ENCODE measurements at places on chromosomes 12 and 14.

DNA sequence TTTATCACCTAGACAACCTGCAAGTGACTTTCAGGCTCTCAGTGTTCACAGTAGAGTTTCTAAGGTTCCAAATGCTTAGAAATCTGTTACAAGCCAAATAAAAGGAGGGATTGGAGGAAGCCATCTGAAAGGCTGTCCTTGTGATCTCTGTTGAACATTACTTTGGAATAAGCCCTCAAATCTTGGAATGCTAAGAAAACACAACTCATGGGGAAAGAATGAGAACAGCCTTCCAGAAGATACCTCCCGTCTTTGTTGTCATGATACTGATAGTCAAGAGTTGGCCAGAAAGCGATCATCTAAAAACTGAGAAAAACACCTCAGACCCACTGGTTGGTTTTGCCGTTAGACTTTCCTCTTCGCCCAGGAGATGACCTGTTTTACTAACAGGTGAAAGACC, 44.4 kb upstream of the KCNK13 start:
- DNase-seq: peak; percentile 5

DNA sequence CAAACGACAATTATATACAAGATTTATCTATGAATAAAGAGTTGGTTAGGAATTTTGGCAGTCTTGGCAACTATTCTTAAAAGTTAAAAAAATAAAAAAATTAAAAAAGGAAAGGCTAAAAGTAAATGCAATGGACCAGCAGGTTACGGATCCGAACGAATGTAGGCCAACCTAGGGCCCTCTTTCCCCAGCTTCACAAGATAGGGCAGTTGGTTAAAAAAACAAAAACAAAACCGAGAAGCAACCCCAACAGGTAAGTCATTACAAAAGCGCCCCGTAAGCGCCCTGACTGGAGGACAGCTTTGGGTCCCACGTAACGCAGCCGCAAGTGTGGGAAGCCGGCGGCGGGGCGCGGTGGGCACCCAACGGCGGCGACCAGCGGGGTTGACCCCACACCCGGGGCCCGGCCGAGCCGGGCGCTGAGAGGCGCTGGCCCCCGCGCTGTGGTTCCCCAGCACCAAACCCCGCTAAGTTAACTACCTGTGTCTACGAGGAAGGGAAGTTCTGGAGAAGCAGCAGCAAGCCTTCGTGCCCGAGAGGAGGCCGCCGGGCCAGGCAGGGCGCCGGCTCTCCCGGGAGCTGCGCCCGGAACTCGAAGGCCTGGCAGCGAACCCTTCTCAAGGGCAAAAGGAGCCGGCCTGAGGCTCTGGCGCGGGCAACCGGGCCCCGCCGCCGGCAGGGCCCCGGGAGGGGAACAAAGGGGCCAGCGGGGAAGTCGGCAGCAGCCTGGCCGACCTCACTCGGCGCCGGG, 882 bp downstream of the HECTD1 start:
- peak; percentile 34 for DNase-seq

DNA sequence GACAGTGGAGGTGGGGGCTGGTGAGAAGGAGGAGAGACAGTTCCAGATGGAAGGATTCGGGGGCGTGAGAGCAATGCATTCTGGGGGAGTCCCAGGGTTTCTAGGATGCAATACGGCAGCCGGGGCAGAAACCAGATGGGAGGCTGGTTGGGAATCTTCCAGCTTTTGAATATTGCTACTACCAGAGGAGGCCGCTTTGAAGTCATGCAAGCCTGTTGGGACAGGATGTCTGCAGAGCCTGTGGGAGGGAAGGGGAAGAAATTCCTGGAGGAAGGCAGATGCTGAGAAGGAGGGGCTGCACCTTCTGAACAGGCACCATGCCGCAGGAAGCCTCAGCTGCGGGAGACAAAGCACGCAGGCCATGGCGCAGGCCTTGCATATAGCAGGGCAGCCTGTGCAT, 105.4 kb downstream of the APAF1 start:
- peak; percentile 34 for DNase-seq

- peak; percentile 51 for DNase-seq
Measured at GRCh38 chr12:52221912-52222457, 11.1 kb upstream of the KRT7 start.

DNA sequence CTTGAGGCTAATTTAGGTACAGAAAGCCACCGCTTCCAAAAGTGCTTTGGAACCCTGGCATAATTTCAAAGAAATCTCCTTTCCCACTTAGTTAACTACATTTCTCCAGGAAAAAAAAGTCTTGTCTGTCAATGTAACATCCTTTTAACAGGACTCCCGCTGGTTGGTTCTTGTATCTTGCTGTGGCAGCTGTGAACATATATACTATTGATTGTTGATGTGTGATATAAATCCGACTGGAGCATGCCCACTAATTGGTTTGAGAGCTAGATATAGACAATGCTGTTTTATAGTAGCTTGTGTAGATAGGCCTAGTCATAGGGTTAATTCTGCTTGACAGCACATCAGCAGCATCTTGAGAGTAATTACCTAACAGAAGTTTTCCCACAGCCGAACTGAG, 89.6 kb downstream of the MSRB3 start:
- no peak for DNase-seq

DNA sequence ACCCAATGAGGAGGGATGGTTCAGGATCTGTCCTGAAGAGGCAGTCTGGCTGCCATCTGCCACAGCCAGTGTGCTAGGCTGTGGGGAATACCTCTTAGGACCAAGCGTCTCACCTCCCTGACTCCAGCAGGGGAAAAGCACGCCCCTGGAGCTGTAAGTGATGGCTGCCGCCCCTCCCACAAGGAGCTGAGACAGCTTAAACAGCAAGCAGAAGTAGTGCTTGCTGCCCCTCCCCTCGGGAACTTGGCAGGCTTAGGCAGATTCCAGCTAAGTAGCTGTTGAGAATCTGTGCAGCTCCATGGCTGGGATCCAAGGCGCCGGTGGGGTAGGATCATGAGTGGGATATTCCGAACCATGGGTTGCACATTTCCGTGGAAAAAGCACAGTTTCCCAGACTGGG, 360.4 kb upstream of the MDGA2 start:
- no peak for DNase-seq

DNA sequence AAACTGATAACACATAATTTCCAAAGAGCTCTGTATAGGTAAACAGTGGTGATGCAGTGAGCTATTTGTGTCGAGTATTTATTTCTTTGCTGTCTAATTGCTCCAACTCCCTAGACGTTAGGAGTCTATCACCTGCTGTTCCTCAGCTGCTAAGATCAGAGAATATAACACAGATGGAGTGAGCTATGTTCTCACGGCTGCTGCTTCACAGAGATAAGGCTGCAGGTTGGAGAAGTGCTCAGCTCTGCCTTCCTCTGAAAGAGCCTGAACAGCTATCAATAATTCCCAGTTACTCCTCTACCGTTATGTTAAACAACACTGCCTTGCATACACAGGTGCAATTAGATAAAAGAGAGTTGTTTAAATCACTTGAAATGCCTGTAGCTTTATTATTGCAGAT, 103.2 kb upstream of the MDGA2 start:
- DNase-seq: no peak

GRCh38 chr12:113270709-113271009, 49.4 kb downstream of the TPCN1 start:
- no peak for DNase-seq

GRCh38 chr14:63322897-63323573, 4.3 kb upstream of the GPHB5 start:
- no peak for DNase-seq

- no peak for DNase-seq
Measured at GRCh38 chr12:26744697-26745440, 88.1 kb downstream of the ITPR2 start.

DNA sequence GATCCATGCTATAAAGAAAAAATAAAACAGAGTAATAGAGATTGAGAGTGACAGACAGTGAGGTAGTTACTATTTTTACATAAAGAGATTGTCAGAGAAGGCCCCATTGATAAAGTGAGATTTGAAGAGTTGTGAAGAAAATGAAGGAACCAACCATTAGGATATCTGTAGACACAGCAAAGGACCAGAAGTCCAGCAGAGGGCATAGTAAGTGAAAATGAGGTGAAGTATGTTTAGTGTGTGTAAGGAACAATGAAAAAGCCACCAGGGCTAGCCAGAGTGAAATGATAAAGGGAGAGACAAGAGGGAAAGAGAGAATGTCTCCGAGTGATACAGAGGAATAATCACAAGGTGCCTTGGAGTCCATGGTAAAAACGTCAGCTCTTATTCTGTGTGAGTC, 411.0 kb downstream of the NELL2 start:
- DNase-seq: no peak

GRCh38 chr12:95940514-95940913, 1.9 kb downstream of the CCDC38 start:
- DNase-seq: no peak

GRCh38 chr12:8065991-8066594, at the start of gene C3AR1:
Gene C3AR1 (minus strand): TSS chr12:8066359. CDS start chr12:8060185, 6,174 bp downstream.
- DNase-seq: peak; percentile 53

DNA sequence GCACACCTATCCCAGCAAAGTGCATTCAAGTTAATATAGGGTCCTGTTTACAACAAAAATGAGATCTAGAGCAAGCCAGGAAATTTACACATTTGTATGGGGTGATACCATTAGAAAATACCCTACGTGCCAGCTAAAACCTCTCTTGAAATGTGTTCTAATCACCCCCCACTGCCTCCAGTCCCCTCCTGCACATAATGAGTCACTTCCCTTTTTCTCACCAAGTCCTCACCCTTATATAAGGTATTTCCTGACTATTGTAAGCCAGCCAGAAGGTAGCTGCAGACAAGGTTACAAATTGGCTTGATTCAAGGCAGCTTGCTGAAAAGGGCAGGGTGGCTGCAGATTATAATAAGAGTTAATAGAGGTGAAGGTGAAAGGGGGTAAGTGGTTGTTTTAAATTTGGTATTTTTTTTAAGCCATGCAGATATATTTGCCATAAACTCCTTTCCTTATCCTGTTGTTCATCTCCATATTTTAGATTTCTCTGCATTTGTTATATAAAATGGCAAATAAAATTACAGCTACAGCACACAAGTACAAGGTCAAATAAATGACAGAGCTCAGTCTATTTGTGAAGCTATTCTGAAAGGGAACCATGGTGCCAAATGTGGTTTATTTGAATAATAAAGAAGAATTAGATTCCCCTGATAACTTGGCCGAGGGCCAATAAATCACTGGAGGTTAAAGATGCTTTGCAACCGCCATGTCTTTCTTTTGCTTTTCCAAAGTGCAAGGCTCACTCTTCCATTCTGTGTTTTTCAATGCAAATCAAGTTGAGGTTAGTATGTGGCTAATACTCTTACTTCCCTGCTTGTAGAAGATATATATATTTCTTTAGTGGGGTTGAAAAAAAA, 385.9 kb downstream of the EGLN3 start:
- peak; percentile 30 for DNase-seq

DNA sequence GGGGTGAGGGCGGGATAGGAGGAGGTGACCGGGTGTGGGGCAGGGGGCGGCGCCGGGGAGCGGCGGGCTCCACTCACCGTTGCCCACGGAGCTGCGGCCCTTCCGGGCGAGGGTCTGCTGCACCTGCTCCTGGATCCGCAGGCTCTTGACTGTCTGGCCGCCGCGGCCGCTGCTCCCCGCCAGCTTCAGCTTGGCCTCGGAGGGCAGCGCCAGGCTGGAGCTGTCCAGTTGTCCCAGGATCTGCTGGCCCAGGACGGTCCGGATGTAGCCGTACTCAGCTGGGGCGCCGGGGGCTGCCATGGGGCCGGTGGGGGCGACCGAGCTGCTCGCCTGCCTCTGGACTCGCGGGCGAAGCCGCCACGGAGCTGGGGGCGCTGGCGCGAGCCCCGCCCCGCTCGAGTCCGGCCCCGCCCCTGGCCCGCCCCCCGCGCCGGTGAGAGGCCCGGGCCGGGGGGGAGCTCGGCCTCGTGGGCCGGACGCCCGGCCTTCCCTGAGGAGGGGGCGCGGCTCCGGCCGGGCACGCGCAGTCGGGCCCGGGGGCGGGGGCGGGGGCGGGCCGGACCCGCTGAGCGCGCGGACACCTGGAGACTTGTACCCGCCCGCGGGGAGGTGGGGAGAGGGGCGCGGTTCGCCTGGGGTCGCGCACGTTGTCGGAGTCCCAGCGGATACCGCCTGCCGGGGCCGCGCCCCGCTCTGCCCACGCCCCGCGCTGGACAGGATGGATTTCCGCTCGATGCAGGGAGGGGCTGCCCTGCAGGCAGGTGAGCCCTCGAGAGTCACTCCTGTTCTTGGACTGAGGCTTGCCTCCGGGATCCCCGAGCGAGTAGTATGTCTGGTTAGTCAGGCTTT, at the start of gene PKP2:
PKP2 (minus strand) TSS at position 346 of the 849 bp plus-strand sequence; CDS start at position 300, 46 bp downstream.
- no peak for DNase-seq

DNA sequence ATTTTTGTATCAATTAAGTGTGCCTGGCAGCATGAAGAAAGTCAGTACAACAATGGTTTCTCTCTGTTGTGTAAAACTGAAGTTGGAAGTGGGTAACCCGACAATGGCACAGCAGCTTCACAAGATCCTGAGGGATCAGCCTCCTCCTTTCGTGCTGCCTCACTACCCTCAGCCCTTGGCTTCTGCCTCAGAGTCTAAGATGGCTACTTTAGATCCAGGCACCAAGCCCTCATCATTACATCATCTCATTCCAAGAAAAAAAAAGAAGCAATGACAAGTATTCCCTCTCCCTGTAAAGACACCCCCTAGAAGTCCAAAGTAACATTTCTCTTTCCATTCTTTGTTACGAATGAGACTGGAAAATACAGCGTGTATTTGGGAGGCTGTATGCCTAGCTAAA, 92.6 kb downstream of the DNAI7 start:
- no peak for DNase-seq

DNA sequence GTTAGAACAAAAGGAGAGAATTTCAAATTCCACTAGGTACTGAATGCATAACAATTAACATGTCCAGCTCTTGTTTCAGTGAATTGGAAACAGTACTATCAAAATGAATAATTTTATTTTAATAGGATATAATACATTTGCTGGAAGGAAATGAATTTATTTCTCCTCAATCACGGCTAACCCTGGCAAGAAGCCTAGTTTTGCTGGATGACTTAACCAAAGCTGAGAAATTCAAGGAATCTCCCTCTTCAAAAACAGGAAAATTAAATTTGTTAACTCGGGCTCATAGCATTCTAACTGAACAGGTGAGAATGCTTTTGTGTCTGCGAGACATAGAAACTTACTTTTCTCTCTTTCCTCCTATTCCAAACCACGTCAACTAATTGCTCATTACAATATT, 163.5 kb upstream of the NEDD1 start:
- peak; percentile 14 for DNase-seq

DNA sequence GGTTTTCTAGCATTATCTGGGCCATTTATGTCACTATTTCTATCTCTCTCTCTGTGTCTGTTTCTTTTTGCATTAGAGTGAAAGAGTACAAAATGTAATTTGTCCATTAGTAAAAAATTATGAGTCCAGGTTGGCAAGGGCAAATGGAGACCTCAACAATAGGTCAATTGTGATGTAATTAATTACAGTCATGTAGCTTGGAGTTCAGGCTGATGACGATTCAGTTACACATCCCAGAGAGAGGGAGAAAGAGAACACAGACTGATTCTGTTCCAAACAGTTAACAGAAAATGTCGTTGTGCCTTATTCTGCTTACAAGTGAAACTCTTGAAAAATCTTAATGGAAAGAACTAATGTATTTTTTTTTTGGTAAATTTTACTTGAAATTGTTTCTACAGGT, 83.3 kb downstream of the ATXN7L3B start:
- no peak for DNase-seq

DNA sequence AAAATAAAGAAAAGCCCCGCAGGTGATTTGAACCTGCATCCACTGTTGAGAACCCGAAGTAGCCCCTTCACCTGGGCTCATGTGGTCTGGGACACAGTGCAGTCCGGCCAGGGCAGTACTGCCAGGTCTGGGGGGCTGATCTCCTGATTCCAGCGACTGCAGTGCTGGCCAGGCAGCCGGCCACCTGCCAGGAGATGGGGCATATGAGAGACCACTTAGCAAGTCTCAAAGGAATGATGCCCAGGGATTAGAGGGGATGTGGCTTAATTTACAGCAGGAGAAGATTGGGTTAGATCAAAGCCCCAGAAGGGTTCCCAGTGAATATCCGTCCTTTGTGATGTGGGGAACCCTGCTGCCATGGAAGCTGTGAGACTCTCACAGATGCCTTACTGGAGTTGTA, 113.3 kb downstream of the PRMT8 start:
- DNase-seq: no peak
